ENCODE measurements at places on chromosomes 7 and 10. TPM values are rescaled to one million over a fixed set of nuclear protein-coding genes. Genes with fewer than 3 reads are reported as not detected.

DNA sequence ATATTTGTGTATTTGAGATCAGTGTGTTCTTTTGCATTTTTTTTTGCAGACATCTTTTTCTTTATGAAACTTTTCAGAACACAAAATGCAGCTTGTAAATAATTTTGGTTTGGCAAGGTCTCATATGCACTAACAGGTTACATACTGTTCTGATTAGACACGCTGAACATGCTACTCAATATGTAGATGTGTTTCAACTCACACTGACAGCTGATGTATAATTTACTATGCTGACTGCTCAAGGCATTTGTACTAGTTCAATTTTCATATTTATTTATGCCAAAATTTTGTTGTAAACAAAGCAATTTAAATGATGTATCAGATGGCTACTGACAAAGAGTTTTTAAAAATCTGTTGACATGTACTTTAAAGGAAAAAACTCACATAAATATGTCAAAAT, 123.8 kb downstream of the TFEC start:
- no peaks in the 10 kb centered on the region for H3K4me1 ChIP-seq
- DNase-seq = no peak
- H3K27me3 ChIP-seq = no peaks in the 10 kb centered on the region
- H3K36me3 ChIP-seq = no peaks in the 10 kb centered on the region

Gene OR2A42
- not detected for total RNA-seq

Gene ITGA8
- 2.5 TPM for total RNA-seq

Gene IFIT5
- total RNA-seq = 39.1 TPM

- DNase-seq = peak; percentile 90
- H3K27ac ChIP-seq = no peak within 1 kb of the TSS
- peak within 1 kb of the TSS; percentile 66 for H3K4me3 ChIP-seq
- no peaks in the 10 kb centered on the region for H3K4me1 ChIP-seq
- H3K36me3 ChIP-seq = no peaks in the 10 kb centered on the region
- H3K27me3 ChIP-seq = peaks cover 33% of the 10 kb centered on the region
Observed at GRCh38 chr10:16521311-16522016, at the start of gene C1QL3. Gene C1QL3, minus strand, starts transcription at chr10:16521879. Its CDS starts 814 bp downstream, at chr10:16521065.

- no peak for DNase-seq
- H3K36me3 ChIP-seq = no peaks in the 10 kb centered on the region
- H3K27me3 ChIP-seq = no peaks in the 10 kb centered on the region
- H3K4me1 ChIP-seq = no peaks in the 10 kb centered on the region
Observed at GRCh38 chr7:31110331-31111108, 58.4 kb downstream of the ADCYAP1R1 start.

Gene TMEM229A
- total RNA-seq = not detected

Gene GRM3
- not detected for total RNA-seq

- H3K27ac ChIP-seq = no peak overlapping the region
- H3K36me3 ChIP-seq = no peaks in the 10 kb centered on the region
- no peaks in the 10 kb centered on the region for H3K27me3 ChIP-seq
- H3K4me3 ChIP-seq = no peak overlapping the region
Observed at GRCh38 chr10:93088466-93088865, 14.8 kb downstream of the CYP26A1 start.

GRCh38 chr10:53846809-53847208, 954.2 kb downstream of the PCDH15 start:
- DNase-seq = no peak
- no peaks in the 10 kb centered on the region for H3K4me1 ChIP-seq
- no peak overlapping the region for H3K4me3 ChIP-seq
- H3K36me3 ChIP-seq = no peaks in the 10 kb centered on the region

DNA sequence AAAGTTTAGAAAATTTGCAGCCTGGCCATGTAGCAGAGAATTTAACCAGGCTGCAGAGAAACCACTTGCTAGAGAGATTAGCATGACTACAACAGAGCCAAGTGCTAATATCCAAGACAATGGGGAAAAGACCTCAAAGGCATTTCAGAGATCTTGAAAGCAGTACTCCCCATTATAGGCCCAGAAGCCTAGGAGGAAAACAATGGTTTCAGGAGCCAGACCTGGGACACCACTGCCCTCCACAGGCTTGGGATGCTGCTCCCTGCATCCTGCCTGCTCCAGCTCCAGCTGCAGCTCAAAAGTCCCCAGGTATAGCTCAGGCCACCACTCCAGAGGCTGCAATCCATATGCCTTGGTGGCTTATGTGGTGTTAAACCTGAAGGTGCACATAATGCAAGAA, 101.5 kb upstream of the TMEM72 start:
- DNase-seq = no peak
- H3K4me3 ChIP-seq = no peak overlapping the region
- peaks cover 7% of the 10 kb centered on the region for H3K4me1 ChIP-seq
- no peaks in the 10 kb centered on the region for H3K27me3 ChIP-seq
- H3K27ac ChIP-seq = no peak overlapping the region

DNA sequence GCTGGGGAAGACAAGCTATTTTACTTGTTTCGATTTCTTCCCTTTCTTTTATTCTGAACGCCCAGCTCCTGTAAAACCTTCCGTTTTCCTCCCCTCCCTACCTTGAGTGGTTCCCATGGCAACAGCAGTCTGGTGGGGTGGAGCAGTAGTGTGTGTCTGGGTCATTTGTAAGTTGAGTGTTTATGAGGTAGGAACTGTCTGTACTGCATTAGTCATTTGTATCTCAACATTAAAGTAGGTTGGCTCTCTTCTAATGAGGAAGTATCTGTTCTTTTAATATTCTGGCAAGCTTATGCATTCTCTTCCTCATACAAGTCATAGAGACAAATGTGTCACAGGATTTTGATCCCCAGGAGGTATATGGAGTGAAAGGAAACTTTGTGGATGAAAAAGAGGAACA, 85.3 kb upstream of the CCDC6 start:
- DNase-seq = no peak
- H3K27ac ChIP-seq = no peak overlapping the region
- no peaks in the 10 kb centered on the region for H3K27me3 ChIP-seq
- no peaks in the 10 kb centered on the region for H3K4me1 ChIP-seq
- H3K36me3 ChIP-seq = no peaks in the 10 kb centered on the region
- no peak overlapping the region for H3K4me3 ChIP-seq

Gene CHAT
- total RNA-seq = not detected

- H3K36me3 ChIP-seq = no peaks in the 10 kb centered on the region
- no peaks in the 10 kb centered on the region for H3K27me3 ChIP-seq
- no peak for DNase-seq
- H3K4me1 ChIP-seq = peaks cover 12% of the 10 kb centered on the region
Observed at GRCh38 chr7:46494028-46494427, 573.0 kb upstream of the IGFBP3 start.

DNA sequence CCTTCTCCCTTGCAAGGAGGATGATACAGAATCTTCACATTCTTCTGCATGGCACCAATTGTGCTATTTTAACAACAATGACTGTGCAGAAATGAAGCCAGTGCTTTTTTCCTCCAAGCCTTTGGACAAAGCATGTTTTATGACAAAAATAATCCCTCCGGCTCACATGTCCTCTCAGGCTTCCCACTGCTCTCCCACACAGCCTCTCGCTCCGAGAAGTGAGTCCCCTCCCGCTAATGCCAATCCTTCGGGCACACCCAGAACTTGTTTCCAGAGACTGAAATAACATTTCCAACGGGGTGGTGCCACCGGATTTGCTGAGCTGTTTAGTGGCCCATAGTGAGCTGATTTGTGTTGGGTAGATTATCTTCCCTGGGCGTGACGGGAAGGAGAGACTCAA, 35.8 kb downstream of the RBM17 start:
- peaks cover 6% of the 10 kb centered on the region for H3K4me1 ChIP-seq
- peak overlapping the region; percentile 31 for H3K4me3 ChIP-seq
- peaks cover 10% of the 10 kb centered on the region for H3K27me3 ChIP-seq
- no peaks in the 10 kb centered on the region for H3K36me3 ChIP-seq
- no peak overlapping the region for H3K27ac ChIP-seq

- no peaks in the 10 kb centered on the region for H3K36me3 ChIP-seq
- H3K4me1 ChIP-seq = no peaks in the 10 kb centered on the region
- no peaks in the 10 kb centered on the region for H3K27me3 ChIP-seq
- no peak overlapping the region for H3K4me3 ChIP-seq
- no peak for DNase-seq
Observed at GRCh38 chr7:149831741-149832219, 6.4 kb upstream of the ZNF862 start.

Gene GDI2
- total RNA-seq = 730 TPM

DNA sequence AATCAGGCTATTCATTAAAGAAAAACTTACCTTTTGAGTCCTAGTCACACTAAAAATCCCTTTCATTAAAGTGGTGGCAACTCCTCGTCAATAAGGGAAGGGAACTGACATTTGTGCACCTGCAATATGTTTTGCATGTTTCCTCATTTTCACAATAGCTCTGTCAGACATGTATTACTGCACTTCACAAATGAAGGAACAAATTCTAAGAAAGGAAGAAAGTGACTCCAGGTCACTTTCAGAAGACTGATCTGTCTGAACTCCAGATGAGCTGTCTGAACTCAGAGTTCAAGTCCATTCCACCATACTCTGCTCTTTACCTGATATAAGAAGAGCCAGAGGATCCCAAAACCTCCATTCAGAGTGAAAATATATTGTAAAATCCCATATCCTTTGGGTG, 50.3 kb upstream of the GSAP start:
- H3K27me3 ChIP-seq = no peaks in the 10 kb centered on the region
- H3K36me3 ChIP-seq = no peaks in the 10 kb centered on the region
- H3K4me1 ChIP-seq = no peaks in the 10 kb centered on the region
- H3K27ac ChIP-seq = no peak overlapping the region
- DNase-seq = no peak

DNA sequence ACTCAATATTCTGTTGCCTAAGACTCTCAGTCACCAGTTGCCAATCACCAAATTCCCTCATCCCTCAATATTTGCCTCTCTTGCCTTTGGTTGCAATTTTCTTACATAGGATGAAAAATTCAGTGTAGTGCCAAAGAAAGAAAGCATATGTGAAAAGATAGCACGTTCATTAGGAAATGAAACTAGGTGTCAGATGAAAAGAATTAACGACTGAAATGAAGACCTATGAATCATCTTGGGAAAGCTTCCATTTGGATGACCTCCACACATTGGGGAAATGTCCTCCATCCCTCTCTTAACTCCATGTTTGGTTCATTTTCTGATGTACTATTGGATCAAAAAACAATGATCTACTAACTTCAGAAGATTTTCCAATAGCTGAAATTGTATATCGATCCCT, 145.1 kb upstream of the MEOX2 start:
- no peak overlapping the region for H3K27ac ChIP-seq
- no peak overlapping the region for H3K4me3 ChIP-seq
- peaks cover 8% of the 10 kb centered on the region for H3K4me1 ChIP-seq
- no peak for DNase-seq

DNA sequence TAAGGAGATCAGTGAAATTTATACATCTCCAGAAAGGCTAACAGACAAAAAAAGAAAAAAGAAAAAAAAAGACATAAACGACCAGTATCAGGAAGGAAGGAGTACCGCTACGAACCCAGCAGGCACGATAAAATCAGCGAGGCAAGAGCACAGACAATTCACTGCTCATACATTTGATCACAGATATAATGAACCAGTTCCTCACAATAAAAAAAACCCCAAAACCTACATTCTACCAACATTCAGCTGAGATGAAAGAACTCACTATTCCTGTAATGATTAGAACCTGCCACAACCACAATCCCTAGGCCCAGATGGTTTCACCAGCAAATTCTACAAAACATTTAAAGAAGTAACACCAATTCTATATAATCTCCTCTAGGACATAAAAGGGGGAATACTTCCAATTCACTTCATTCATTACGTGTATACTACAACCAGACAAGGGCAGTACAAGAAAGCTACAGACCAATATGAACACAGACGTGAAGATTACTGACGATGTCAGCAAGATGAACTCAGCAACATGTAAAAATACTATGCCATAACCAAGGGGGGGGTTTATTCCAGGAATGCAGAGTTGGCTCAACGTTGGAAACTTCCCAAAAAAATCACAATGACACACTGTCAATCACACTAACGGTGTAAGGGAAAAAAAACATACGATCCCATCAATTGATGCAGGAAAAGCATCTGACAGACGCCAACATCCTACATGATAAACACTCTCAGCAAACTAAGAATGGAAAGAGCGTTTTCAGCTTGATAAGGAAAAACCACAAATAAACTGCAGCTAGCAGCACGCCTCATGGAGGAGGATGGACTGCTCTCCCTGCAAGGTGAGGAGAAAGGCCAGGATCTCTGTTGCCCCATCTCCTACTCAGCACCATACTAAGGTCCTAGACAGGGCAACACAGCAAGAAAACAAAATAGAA, 256.2 kb downstream of the ELFN1 start:
- no peaks in the 10 kb centered on the region for H3K27me3 ChIP-seq
- no peak overlapping the region for H3K27ac ChIP-seq
- H3K36me3 ChIP-seq = no peaks in the 10 kb centered on the region
- peaks cover 18% of the 10 kb centered on the region for H3K4me1 ChIP-seq
- DNase-seq = no peak

DNA sequence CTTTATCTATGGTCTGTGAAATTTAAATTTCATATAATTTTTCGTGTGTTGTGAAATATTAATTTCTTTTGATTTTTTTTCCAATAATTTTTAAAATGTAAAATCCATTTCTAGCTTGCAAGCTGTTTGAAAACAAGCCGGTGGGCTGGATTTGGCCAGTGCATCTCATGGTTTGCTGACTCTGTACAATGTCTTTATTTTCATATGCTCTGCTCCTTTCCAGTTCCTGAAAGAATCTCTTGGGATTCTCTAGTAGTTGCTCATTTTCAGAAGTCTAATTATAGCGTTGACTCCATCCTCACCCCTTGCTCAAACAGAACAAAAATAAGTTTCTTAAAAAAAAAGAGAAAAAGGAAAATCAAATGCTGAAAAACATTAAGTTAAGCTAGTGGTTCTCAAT, 21.4 kb downstream of the UBN2 start:
- peaks cover 22% of the 10 kb centered on the region for H3K36me3 ChIP-seq
- H3K4me1 ChIP-seq = peaks cover 6% of the 10 kb centered on the region
- DNase-seq = peak; percentile 63
- peak overlapping the region; percentile 47 for H3K27ac ChIP-seq

Gene CYP2C19
- not detected for total RNA-seq

Gene DGKI
- total RNA-seq = 23.3 TPM

Gene NAT16
- total RNA-seq = not detected

Gene SPDYE9
- total RNA-seq = not detected

Gene ANKRD22
- under 0.01 TPM for total RNA-seq

- no peak overlapping the region for H3K27ac ChIP-seq
- H3K27me3 ChIP-seq = no peaks in the 10 kb centered on the region
- peaks cover 4% of the 10 kb centered on the region for H3K4me1 ChIP-seq
- peak; percentile 87 for DNase-seq
- no peaks in the 10 kb centered on the region for H3K36me3 ChIP-seq
Observed at GRCh38 chr7:26397796-26398426, 106.2 kb downstream of the SNX10 start.

GRCh38 chr7:77188731-77189437, 10.7 kb downstream of the FGL2 start:
- H3K4me3 ChIP-seq = no peak overlapping the region
- no peaks in the 10 kb centered on the region for H3K4me1 ChIP-seq
- DNase-seq = no peak
- H3K27me3 ChIP-seq = no peaks in the 10 kb centered on the region
- H3K36me3 ChIP-seq = no peaks in the 10 kb centered on the region
- no peak overlapping the region for H3K27ac ChIP-seq

DNA sequence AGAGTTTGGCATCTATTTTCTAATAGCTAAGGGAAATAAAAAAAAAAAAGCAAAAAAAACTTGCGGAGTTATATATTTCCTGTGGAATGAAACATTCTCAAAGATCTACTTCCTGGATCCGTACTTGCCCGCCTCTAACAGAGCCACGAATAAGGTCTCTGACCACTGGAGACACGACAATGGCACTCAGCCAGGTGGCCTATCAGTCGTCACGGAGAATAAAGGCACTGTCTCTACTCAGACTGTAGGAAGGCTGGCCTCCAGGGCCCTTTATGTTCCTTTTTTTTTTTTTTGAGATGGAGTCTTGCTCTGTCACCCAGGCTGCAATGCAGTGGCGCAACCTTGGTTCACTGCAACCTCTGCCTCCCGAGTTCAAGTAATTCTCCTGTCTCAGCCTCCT, 58.7 kb downstream of the RGS10 start:
- no peaks in the 10 kb centered on the region for H3K4me1 ChIP-seq
- H3K4me3 ChIP-seq = no peak overlapping the region
- H3K36me3 ChIP-seq = no peaks in the 10 kb centered on the region
- H3K27me3 ChIP-seq = peaks cover 14% of the 10 kb centered on the region
- no peak overlapping the region for H3K27ac ChIP-seq

All from osteoblast (primary cell).